ENCODE measurements at places on chromosomes 7 and 10. TPM values are rescaled to one million over a fixed set of nuclear protein-coding genes. Genes with fewer than 3 reads are reported as not detected.

The CHAT gene
- polyA plus RNA-seq = not detected

The PRKCQ gene
- 0.26 TPM for polyA plus RNA-seq

The HOGA1 gene
- polyA plus RNA-seq = not detected

The PPP1R17 gene
- 8.8 TPM for polyA plus RNA-seq

The ZNF800 gene
- 4.2 TPM for polyA plus RNA-seq

The TMEM270 gene
- not detected for polyA plus RNA-seq

The CNPY1 gene
- 4.2 TPM for polyA plus RNA-seq

The GAD2 gene
- 200 TPM for polyA plus RNA-seq

The IDI2 gene
- polyA plus RNA-seq = 0.24 TPM
